ENCODE measurements at places on chromosomes 6 and 20.

DNA sequence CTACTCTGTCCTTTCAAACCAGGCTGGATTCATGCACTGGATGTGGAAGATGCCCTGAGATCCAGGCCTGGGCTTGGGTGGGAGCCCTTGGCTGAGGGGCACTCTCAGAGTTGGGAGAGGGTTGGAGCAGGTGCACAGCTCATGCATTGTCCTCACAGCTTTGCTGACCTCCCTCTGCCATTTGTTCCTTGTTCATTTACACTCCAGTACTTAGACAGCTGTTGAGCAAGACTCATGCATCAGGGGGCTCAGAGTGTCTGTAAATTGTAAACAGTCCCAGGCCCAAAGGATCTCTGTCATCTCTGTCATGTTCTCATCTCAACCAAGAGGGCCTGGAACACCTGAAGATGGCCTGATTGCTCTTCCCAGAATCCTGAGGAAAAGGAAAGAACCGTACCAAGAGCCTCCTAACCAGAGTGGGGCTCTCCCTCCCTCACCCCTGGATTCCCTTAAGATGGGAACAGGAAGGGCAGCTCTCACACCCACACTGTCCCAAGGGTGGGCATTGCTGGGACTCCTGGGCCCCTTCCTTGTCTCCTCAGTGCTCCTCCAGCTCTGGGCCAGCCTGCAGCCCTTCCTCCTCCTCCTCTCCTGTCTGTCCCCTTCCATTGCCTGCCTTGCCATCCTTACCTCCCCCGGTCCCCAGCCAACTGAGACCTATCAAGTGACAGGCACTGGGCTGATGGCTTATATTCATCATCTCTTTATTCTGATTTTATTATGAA lies 132.9 kb downstream of the FOXO3 start:
- no peak for DNase-seq

DNA sequence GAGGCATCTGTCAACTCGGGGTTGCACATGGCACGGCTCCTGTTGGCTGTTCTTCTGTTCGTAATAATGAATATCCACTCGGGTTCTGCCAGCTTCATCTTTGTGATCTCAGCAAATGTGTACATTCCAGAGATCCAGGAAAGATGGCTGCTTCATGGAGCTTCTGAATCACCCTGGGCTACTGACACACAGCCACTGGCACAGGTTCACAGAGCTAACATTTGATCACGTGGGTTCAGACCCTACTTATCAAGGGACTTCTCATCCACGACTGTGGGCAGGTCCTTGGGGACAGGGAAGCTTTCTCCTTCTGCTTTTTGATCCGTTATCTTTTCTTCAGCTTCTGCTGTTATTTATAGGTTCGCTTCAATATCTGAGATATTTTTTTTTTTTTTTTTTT lies 18.1 kb downstream of the PPP1R3G start:
- DNase-seq, result no peak

GRCh38 chr6:2800552-2801316 lies 35.5 kb downstream of the WRNIP1 start:
- no peak for DNase-seq

- DNase-seq, result no peak
These were observed 40.8 kb downstream of the PACSIN1 start for GRCh38 chr6:34506718-34507117.

DNA sequence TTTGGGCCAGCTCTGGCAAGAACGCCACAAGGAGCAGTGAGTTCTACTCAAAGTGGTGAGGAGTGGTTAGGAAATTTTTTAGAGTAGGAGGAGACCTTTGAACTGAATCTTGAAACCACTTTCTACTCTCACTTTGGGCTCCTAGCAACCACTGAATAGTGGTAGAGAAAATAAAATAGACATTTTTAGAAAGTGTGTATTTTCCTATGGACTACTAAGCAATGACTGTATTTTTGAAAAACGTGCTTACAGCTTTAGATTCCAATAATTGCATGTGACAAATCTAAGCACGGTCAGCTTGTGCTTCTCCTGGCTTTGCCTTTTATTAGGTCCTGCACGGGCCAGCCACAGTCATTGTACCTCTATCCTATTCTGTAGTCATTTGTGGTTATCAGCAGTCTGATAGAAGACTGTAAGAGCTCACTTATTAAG lies 8.7 kb upstream of the IFNGR1 start:
- DNase-seq, result no peak

DNA sequence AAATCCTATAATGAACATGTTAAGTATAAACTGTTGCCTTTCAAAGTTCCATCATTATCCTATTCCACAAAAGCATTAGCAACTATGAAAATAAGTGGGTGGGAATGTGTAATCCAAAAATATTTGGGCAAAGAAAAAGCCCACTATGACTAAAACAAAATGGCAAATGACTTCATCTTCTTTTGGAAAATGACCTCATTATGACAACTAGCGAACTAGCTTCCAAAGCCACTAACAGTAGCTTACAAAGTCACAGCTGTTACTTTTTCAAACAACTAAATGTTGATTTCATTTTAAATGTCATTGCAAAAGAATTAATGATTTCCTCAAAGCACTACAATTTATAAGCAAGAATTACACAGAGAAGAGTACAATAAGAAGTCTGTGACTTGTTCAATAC lies 49.8 kb upstream of the RUNX2 start:
- DNase-seq, result no peak

DNA sequence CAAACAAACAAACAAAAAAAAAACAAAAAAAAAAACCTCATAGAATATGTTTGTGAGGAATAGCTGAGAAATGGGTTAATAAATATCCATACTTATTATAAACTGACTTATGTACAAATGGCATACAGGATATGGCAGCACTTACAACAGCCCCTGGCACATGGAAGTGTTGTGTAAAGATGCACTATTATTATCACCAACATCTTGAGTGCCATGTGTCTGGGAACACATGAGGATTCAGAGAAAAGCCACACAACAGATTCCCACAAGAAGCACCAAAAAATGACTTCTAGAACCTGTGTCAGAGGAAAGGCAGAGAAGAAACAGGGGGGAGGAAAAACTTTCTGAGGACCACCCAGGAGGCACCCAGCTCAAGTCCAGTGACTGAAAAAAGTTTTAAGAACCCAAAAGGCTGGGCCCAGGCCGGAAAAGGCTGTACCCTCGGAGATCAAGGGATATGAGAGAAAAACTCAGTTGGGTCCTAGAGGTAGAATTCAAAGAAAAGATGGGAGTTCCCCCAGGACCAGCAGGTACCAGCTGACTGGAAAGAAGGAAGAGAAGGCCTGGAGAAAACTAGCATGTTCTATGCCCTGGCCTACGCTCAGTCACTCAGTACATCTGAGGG lies 9.4 kb upstream of the TAF8 start:
- DNase-seq, result no peak
